ENCODE measurements at places on chromosomes 4 and X.

DNA sequence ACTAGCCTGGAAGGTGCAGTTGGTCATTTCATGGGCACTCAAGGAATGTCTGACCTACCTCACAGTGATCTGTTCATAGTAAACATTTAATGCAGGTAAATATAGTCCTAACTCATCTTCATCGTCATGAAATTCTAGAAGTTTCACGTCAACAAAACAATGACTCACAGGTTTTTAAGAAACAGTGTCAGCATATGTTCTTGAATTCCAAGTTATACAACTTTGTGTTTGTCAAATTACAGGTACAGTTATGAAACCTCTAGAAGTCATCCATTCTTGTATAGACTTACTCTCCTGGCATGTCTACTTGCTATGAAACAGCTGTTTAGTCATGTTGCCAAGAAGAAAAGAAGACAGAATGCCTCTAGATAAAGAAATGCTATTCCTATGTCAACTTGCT is 46.6 kb downstream of the AFM start:
- DNase-seq = no peak

DNA sequence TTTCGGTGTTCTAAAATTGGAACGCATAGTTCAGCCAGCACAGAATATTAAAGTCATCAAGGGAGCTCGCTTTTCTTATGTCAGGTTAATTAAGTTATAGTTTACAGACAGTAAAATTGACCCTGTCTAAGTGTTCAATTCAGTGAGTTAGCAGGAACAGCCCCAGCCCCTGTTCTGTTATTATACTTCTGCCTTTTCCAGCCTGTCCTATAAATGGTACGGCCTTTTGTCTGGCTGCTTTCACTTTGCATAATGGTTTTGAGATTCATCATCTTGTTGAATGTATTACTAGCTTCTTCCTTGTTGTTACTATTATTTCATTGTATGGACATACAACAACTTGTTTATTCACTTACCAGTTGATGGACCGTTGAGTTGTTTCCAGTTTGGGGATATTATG is 9.5 kb downstream of the CXCL13 start:
- DNase-seq = no peak

DNA sequence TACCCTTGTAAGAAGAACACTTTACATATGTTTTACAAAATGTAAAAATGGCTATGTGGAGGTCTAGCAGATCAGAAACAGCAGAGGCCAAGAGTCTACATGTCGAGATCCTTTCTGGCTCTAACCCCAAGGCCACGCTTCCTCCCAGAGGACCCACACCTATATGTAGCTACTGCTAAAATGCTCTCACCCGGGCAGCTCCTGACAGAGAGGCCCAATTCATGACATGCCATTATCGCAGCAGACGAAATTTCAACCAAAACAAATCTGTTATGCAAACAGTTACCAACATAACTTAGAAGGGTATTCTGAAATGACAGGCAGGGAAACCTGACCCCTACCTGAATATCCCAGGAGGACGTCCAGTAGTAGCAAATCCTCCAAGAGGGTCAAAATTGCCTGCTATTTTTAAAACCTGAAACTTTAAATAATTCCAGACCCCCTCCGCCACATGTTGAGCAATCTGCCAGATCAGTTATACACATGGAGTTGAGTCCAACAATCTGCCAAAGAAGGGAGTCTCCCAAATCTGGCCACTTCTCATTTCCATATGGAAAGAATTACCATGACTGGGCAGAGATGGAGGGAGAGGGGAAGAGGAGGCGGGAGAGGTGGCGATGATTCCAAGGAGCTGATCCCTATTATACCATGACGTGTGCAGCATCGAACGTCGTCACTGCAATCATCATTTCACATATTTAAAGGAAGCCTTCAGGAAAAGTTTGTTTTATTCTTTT is 192.9 kb upstream of the TBL1X start:
- no peak for DNase-seq

DNA sequence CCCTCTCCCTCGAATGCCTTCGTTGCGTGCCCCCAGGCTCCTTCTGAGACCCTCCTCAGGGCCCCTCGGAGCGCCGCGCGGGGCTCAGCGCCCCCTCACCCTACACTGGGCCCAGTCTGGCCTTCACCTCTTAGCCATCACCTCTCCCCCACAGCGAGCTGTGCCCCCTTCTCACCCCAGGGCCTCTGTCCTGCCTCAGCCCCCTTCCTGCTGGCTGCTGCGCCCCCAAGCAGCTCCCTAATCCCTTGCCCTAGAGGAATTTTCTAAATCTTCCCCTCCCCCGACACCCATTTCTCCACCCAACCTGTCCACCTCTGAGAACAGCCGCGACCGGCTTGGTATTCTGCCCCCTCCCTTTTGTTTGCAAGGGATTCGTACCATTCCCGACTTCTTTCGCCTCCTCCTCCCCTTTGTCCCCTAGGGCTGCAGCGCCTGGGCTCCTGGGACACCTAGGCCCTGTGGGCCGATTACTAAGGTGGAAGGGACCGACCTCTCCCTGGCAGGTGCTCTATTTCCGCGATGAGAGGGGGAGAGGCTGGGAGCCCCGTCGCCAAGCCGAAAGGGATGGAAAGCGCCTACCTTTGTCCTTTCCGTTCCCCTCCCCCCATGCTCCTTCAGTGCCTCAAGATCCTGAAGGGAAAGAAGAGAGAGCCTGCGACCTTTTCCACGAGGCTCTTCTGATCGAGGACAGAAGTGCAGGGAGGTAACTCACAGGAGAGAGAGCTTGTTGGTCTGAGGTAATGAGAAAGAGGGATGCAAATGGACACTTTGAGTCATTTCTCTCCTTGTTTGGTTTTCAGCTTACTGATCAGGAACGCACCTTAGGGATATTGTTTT is 10.9 kb downstream of the DLG3 start:
- no peak for DNase-seq

DNA sequence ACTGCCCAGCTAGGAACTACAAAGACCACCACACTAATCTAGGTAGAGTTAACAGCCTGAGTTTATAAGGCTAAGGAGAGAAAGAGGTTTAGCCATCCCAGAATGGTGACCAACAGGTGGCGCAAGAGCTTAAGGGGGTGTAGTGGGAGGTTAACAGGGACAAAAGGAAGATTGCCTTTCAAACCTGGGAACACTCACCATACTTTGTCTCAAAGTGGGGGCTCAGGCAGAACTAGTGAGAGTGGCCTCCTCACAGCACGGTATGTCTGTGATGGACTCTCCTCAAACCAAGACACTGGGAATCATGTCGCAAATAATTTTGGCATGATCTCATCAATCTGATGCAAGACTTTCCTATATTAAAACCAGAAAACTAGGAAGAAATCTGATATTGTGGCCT is 23.4 kb downstream of the CCNI start:
- DNase-seq = peak; percentile 52

DNA sequence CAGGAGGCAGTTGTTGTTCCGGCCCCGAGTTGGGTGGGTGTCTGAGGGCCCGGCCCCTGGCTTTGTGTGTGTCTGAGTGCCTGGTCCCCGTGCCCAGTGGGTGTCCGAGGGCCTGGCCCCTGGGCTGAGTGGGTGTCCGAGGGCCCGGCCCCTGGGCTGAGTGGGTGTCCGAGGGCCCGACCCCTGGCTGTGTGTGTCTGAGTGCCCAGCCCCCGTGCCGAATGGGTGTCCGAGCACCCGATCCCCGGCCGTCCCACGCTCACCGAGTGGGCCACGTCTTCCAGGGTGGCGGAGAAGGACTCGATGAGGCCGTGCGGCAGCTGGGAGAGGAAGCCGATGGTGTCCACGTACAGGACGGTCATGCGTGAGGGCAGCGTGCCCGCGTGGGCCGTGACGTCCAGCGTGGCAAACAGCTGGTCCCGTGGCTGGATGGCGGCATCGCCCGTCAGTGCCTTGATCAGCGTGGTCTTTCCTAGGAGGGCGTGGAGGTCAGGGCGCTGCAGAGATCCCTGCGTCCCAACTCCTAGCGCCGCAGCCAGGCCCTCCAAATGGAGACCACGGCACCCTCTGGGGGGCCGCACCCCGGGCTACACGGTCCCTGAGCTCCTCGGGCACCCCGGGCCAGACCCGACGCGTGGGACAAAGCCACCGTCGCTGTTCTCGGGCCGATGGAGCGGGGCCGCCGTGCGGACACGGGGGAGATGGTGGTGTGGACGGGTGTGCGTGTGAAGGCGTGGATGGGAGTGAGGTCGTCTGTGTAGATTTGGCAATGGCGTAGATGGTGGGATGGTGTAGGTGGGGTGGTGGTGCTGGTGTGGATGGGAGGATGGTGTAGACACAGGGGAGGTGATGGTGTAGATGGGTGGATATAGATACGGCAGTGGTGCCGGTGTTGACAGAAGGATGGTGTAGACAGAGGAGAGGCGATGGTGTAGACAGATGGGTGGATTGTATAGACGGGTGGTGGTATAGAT is 7.2 kb downstream of the GTPBP6 start:
- DNase-seq = no peak

DNA sequence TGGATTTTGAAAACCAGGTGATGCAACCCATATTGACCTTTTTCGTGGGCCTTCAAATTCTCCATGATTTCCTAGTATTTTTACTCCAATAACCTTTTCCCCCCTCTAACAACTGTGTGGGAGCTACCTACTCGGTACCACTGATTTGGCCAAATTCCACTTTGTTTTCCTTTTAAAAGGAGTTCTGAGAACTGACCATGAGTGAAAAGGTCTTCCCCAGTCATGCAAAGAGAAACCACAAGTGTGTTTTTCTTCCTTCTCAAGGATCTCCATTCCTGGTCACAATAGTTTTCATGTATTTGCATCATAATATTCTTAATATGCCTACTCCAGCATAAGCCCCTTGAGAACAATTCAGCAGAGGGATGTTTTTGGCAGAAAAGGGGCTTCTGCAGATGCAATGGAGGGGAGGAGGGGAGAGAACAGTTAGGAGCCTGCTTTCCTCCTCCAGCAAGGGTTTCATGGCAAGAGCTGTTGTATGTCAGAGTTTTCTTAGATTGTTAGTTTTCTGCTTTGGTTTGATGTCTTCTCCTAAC is 195.3 kb upstream of the ANXA3 start:
- no peak for DNase-seq

GRCh38 chrX:112628288-112628687 is 51.5 kb downstream of the LHFPL1 start:
- no peak for DNase-seq

DNA sequence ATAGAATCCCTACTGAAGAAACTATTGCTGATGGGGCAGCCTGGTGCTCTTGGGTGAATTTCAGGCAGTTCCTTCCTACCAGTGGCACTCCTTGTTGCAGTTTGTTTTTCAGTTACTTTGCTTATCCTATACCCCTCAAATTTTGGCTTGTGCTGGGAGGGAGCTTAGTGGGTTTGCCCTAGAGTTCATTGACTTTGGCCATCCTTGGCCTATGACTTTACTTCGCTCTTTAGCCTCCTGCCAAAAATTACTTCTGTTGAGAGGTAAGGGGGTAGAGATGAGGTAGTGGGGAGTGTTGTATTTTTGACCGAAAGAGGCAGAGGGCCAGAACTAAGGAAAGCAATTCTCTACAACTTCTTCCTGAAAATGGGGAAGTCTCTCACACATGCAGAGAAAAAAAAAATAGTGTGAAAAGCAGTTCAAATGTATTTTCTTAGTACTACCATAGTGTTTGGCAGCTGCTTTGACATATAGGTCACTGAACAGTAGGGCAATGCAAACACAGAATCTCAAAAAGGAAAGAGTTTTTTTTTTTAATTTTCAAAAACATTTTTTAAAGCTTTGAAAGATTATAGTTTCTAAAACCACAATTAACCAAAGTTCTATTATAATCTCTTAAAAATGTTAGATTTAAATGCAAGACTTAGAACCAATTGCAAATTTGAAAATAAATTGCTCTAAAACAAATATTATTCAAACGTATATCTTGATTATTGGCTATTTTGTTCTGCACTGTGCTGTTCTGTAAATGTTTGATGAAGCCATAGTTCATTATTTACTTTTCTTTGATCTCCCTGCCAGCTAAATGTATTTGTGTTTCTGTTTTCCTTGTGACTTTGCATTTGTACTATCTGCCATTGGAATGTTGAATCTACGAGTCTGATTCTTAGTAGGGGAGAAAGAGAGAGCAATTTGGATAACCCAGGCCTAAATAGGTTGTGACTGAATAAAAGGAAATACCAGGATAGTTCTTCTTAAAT is 73.6 kb downstream of the DCK start:
- no peak for DNase-seq

DNA sequence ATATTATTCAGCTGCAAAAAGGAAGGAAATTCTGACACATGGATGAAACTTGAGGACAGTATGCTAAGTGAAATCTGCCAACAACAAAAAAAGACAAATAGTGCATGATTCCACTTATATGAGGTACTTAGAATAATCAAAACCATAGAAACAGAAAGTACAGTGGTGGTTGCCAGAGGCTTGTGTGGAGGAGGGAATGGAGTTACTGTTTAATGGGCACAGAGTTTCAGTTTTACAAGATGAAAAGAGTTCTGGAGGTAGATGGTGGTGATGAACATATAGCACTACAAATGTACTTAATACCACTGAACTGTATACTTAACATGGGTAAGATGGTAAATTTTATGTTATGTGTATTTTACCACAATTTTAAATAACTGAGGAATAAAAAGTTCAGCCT is 212.0 kb upstream of the KLF3 start:
- no peak for DNase-seq

DNA sequence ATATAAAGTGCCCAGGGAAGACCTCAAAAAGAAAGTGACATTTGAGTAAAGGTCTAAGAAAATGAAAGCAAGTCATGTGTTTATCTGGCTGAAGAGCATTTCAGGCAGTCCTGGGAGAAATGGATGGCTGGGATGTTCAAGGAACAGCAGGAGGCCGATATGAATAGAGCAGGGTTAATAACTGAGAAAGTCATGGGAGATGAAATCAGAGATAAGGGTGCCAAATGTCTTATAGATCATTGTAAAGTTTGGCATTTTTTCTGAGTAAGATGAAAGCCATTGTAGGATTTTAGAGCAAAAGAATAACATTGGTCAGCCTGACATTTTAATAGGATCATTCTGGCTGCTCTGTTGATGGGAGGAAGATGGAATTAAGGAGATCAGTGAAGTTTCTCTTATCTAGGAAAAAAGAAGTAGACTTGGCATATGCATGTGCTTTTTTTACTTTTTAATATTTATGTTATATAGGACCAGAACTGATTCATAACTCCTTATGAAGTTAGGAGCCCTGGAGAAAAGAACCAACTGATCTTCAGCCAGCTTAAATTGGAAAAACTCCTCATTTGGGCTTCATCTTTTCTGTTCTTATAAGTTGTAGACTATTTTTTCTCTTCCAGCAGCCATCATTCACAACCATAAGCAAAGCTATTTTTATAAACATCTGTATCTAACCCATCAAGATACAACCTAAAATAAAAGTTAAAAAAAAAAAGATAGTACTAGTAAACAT is 18.6 kb downstream of the AIMP1 start:
- DNase-seq = no peak

DNA sequence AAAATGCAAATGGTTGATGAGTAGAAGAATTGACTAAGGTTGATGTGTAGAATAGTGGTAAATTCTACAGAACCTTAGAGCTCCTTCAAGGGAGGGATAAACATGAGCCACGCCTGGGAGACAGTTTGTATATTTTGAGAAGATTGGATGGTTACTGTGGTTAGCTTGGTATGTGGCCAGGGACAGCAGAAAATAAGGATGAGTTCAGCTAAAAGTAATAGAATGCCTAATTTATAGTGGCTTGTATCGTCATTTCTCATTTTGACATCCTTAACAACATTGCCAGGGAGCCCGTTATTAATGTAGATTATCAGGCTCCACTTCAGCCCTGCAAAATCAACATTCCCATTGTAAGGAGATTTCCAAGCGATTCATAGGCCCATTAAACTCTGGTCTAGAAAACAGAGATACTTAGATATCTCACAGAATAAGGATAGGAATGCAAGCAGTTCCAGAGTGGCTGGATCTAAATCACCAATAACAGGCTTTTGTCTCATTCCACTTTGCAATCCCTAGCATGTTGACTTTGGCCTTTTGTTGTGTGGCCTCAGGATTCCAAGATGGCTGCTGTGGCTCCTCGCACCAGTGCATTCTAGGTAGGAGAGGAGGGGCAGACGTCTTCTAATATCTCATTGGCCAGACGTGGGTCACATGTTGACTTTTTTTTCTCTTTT is 6.4 kb upstream of the PTTG2 start:
- DNase-seq = no peak

All from activated CD4-positive, alpha-beta T cell treated with anti-CD3 and anti-CD28 coated beads for 4 hours (primary cell).